ENCODE measurements at places on chromosomes 4 and X.

GRCh38 chr4:136803433-136803832 lies 728.9 kb downstream of the PCDH18 start:
- DNase-seq, result no peak

DNA sequence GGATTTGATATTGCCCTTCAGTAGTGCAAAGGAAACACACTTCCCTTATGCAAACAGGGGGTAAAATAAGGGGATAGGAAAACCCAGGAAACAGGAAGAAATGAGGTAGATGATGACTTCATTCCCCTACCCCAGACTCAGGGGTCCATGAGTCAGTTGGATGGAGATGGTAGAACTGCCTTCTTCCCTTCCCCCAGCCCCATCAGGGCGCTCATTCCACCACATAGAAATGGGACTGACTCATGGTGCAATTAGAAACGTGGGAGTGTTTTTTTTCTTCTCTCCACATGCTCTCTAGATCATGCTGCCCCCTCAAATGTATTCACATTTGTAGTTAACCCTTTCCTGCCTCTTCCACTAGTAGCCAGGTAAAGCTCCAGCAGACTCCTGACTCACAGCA lies 23.1 kb upstream of the ARMCX2 start:
- DNase-seq, result no peak

- no peak for DNase-seq
Observed at GRCh38 chr4:108492816-108493595, 127.4 kb upstream of the RPL34 start.

GRCh38 chrX:63737131-63737921 lies 47.7 kb downstream of the ARHGEF9 start:
- no peak for DNase-seq

DNA sequence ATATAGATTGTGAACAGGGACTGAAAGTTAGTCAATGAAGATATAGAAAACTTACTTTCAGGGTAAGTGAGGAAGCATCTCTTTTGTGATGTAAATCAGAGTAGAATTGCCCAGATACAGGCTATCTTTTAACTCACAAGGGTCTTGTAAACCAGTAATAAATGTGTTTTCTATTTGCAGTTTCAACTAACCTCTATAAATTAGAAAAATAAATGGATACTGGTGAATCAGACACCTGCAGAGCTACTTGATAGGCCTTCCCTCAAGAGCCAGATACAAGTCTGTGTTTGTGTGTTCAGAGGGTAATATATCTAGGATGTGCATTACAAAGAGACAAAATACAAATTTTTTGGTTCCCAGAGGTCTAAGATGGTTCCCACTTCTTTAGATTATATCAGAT lies 82.9 kb downstream of the DCLK2 start:
- no peak for DNase-seq

DNA sequence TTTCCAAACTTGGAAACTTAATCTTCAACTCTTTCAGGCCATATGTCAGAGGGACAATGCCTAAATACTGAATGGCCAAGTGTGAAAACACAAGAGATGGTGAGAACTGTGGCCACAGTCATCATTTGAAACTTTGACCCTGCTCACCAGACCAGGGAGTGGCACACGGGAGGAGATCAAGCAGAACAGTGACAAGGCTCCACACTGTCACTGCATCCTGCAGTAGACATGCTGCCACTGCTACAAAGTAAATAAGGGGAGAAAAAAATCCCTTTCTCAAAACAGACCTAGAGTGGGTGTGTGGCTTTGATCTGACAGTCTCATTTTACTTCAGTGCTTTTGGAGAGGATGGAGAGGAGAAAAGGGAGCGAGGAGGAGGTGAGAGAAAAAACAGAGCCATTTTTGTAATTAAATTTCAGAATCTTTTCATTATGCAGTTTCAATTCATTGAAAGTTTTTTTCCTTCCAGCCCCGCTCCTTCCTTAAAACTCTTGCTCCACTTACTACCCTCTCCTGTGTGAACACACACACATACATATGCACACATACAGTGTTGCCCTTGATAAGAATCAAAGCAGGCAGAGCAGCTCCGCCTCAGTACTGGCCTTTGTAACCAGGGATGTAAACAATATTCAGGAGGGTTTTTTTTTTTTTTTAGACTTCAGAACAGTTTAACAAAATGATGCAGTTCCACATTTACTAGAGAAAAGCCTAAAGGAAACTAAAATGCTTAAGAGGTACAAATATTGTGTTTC lies 34.4 kb downstream of the NEXMIF start:
- no peak for DNase-seq

DNA sequence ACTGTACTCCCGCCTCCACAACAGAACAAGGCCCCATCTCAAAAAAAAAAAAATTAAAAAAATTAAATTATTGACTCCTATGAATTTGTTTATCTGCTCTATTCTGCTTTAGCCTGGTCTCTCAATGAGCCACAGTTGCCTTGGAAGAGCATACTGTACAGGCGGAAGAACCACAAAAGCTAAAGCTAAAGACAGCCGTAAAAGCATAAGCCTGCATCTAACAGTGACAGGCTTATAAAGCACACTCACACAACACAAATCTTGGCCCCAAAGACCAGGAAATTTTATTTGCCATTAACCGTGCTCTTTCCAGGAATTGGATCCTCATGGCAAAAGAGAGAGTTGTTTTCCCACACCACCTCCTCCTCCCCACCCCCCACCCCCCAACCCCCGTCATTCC lies 53.5 kb upstream of the KLF3 start:
- no peak for DNase-seq

DNA sequence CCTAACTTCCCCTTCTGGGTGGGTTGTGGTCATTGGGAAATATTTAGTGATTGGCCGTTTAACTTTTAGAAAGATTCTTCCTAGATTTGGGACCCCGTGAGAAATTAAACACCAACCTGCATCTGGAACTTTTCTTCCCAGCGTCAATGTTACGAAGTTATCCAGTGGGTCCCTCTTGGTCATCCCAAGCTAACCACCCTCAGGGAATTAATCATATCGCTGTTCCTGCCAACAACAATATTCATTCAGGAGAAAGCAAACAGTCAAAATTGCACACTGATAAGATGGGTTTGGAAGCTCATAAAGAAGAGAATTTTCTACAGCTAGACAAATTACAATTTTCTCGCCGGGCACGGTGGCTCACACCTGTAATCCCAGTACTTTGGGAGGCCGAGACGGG lies 121.2 kb upstream of the STX18 start:
- DNase-seq, result no peak

DNA sequence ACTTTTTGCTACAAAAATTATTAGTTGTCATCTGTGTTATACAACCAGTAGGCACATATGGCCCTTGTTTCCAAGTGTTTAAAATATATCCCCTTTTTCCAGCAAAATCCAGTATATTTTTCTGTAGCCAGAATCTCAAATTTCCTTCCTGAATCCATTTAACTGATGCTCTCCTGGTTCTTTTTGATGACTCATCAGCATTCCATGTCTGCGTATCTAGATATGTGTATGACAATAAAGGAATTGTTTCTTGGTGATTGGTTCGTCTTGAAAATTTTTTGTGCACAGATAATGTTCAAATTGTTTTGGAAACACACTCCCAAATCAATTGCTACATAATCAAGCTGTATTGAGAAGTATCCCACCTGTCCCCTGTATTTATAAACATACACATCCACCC lies 98.3 kb downstream of the ITM2A start:
- no peak for DNase-seq

DNA sequence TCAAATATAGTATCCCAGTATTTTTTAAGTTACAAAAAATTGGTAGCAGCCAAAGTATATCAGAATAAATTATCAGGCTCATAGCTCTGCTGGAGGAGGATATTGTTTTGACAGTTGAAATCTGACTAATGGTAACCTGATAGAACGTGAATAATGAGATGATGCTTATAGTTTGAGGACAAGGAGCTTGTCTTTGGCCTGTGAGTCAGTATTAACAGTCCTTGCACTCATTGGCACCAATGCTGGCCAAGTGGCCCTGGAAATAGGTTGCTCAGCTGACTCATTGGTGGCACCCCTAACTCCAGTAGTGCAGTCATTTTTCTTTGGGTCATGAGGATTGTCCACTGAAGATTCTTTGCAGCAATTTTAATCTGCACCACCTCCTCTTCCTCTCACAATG lies 203.3 kb upstream of the JADE1 start:
- no peak for DNase-seq

DNA sequence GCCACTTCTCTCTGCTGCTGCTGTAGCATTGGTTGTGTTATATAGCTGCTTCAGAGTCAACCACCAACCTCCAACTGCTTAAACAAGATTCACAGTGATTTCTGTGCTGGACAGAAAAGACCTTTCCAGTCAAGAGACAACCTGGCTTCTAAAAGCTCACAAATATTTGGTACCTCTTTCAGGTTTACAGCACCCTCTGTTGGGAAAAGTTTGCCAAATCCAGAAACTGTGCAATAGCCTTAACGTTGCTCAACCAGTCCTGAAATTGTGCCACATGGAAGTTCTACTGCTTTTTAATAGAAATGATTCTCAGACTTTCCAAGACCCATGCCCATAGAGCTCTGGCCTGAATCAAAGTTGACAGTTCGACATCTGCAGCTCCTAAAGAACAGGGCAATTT lies 842.1 kb upstream of the HTR2C start:
- DNase-seq, result no peak

GRCh38 chrX:153926858-153927671 lies 1.0 kb upstream of the ARHGAP4 start:
- DNase-seq, result peak; percentile 90

- DNase-seq, result no peak
Observed at GRCh38 chr4:175807547-175807946, 4.5 kb downstream of the GPM6A start.

GRCh38 chrX:39960219-39960618 lies 137.5 kb downstream of the BCOR start:
- DNase-seq, result no peak

DNA sequence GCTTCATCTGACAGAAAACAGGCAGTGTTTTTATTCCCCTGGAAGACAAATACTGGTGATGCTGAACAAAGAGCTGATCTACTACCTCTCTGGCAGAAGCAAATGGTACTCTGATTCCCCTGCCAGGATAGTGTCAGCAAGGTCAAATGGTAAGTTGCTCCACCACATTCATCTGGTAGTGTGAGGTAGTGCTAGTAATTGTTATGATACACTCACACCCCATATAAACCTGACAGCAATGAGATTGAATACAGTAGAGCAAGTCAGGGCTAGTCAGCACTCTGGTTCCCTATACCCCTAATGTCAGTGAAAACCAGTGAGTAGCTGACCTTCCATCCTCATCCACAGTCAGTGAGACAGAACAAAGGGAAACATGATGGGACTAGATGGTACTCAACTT lies 3.4 kb upstream of the SPIN4 start:
- DNase-seq, result peak; percentile 12

DNA sequence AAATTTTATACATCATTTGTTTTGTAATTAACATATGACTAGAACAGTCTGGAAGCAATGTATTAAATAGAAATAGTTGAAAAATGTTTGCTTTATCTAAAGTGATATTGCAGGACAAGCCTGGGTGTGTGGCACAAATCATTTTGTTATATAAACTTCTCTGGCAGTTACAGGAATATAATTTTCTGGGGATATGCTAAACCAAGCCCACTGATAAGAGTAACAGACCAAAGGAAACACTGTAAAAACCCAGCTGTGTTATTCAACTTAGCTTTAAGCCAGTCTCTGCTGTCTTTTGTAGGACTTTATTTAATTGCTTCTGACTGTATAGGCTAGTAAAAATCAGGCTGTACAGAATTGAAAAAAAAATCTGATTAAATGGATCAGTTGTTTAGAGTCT lies 156.2 kb downstream of the NR3C2 start:
- no peak for DNase-seq

DNA sequence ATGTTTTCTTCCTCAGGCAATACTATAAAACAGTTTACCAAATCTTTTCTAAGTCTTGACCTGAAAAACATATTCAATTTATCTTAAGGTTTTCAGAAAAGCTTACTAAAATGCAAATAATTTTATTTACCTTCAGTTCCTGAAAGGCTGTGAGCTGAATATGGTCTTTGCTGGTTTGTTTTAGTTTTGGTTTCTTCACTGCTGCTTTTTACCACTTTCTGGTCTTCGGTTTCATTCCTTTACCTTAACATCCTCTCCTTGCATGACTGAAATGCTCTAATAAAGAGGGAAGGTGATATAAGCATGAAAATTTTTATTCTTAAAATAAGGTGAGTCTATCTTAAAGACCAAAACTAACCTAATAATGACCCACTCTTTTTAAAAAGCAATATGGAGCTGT lies 97.1 kb upstream of the NRK start:
- no peak for DNase-seq

DNA sequence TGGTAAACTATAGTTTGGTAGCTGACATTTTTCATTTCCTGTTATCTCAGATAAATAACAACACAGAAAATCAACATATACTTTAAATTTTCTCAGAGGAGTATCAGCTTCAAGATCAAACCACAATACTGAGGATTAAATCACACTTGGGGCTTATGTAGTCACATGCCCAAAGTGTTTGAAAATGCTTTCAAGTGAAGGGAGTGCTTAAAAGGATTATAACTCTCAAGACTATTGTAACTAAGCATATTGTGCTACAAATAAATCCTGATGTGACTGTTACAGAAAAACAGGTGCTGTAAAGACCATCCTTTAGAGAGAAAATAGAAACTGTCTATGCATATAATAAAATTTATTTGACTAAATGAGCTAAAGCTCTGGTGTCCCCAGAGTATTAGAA lies 887.6 kb downstream of the ADGRL3 start:
- DNase-seq, result no peak
